ENCODE measurements at places on chromosomes 7 and 10.

DNA sequence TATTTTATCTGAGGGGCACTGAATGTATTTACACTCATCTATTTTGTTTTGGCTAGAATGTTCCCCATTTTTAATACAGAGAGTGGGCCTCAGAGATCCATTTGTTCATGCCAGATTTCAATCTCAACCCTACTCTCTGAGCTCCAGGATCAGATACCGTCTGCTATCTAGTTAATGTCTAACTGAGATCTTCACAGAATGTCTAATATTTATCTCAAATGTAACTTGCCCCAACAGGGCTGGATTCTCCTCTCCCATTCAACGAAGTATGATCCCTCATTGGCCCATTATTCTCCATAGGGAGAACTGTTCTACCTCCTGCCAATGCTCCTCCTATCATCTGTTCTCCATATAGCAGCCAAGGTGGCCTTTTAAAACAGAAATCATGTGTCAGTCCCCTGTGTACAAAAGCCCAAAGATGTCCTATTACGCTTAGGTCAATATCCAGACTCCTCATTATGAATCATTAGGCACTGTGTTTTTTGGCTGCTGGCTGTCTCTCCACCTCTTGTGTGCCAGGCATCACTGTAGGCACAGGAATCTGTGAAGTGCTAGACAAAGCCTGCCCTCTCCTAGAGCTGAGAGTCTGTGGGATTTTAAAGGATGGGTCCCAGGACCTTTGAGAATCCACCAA lies 169.3 kb upstream of the AGK start:
- no peak for DNase-seq

GRCh38 chr7:98249106-98249505 lies 2.9 kb downstream of the TECPR1 start:
- DNase-seq = peak; percentile 18

DNA sequence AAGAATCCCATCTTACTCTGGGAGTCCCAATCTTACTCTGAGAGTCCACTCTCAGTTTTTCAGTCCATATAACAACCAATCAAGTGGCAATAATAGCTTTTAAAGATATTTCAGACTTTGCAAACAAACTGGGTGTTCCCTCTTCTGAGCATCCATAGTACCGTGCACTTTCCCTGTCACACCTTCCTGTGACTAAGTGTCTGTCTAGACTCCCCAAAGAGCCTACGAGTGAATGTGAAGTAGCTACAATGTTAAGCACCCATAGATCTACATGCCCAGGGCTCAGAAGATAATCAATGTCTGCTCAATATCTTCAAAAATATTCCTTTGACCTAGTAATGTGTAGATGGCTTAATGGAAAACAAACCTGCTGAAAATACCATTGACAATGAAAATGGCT lies 95.6 kb upstream of the ASAH2 start:
- DNase-seq = no peak

- peak; percentile 53 for DNase-seq
These were observed 705.6 kb upstream of the GALNT17 start for GRCh38 chr7:70426249-70426880.

- DNase-seq = no peak
These were observed 110.8 kb downstream of the JAZF1 start for GRCh38 chr7:28069807-28070206.

DNA sequence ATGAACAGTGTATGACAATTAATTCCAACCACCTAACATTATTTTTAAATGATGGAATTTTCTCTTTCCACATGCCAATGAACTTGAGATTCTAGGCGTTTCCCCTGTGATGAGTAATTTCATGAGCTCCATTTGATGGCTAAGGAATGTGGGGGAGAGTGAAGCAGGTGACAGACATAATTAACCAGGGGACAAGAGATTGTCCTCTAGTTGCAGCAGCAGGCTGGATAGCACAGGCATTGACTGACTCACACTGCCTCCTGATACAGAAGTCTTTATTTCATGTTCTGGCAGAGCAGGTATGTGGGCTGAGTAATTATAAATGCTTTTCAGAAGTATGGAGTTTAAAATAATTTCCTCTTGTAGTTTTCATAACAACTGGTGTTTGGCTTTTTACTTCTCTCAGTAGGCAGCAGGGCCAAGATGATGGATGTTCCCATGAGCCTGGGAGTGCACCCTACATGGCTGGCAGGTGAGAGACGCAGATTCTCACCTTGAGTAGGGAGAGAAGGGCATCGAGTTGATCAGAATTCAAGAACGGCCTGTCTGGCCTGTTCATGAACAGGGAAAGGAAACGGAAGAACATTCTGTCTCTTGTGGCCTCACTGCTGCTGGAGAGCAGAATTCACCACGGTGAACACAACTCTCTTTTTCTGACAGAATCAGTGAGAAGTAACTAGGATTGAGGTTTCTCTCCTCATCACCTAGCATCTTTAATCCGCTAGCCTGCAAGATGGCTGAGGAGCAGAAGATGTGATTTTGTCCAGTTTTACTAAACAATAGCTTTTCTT lies 118.8 kb downstream of the AOAH start:
- no peak for DNase-seq

DNA sequence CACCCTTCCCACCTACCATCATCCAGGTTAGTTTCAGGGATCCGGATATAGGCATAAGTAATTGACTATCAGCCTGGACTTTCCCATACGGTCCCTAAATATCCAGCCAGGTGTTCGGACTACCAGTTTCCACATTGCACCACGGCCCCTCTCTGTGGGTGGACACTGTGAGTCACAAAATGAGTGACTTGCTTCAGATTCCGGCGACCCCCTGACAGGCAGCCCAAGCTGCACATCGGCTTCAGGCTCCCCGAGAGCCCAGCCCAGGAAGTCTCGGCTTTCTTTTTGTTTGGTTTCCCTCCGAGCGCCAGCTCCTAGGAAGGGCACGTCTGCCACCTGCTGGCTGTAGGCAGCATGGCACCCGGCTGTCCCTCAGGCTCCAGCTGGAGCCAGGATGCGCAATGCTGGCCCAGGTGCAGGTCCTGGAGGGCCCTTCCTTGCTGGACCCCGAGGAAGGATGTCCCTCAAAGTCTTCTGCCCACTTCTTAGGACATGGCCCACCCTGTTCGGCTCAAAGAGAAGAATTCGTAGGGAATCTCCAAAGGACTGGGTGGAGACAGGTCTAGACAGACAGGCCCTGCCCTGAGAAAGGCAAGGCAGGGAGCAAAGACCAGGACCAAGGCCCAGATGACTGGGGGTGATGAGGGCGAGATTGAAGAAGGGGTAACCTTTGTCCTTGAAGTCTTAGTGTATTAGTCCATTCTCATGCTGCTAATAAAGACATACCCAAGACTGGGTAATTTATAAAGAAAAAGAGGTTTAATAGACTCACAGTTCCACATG lies 10.6 kb downstream of the HABP2 start:
- DNase-seq = peak; percentile 82

DNA sequence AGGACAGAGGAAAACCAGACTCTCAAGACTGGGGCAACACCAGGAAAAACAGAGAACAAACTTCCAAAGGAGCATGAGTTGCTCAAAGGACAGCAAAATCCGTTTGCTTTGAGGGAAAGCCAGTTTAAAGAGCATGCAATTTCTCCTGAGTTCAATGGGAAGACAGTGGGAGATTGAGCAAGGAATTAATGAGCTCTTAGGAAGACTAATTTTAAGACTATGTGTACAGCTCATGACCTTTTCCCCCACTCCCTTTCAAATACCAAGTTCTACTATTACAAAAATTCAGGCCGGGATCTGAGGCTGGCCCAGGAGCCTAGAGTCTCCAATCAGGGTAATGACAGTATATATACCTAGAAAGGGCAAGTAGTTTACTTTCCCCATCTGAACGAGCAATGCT lies 79.2 kb downstream of the EPDR1 start:
- no peak for DNase-seq

DNA sequence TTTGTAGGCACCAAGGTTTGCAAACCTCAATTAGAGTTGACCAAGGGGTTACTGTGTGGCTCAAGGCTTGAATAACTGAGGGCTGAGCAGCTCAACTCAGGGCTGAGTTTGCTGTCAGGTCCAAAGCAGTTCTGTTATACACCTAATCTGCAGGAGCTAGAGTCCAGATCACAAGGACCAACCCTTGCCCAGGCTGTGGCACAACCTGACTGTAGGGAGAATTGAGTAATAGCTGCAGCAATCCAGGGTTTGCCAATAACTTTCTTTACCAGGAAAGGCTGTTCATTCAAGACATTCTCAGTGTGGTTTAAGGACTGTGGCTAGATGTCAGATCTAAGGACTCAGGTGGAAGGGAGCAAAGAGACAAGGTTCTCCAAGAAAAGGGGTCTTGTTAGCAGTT lies 115.6 kb upstream of the IMMP2L start:
- no peak for DNase-seq

- DNase-seq = no peak
These were observed 92.9 kb upstream of the STK17A start for GRCh38 chr7:43490016-43490415.

- no peak for DNase-seq
These were observed 163.3 kb downstream of the THSD7A start for GRCh38 chr7:11668727-11669126.

- peak; percentile 15 for DNase-seq
These were observed 7.9 kb downstream of the TBATA start for GRCh38 chr10:70777063-70777875.

- no peak for DNase-seq
These were observed 7.9 kb upstream of the TSPAN13 start for GRCh38 chr7:16745645-16746044.

- DNase-seq = peak; percentile 3
These were observed 29.3 kb upstream of the C10orf53 start for GRCh38 chr10:49649936-49650723.

DNA sequence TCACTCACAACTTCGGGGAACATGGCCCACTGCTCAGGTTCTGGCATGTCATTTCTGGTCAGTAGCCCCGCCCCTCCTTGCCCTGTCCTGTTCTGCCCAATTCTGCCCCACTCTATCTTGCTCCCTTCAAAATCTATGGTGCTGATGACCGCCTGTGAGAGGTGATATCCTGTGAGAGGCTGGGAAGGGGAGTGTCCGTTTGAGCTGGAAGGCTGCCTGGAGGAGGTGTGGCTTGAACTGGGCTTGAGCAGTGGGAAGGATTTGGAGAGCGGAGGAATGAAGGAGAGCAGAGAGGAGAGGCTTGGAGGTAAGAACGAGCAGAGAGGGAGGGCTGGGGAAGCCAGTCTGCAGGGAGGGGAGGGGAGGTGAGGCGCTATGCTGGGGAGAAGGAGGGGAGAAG lies 145.3 kb downstream of the RPS24 start:
- no peak for DNase-seq

DNA sequence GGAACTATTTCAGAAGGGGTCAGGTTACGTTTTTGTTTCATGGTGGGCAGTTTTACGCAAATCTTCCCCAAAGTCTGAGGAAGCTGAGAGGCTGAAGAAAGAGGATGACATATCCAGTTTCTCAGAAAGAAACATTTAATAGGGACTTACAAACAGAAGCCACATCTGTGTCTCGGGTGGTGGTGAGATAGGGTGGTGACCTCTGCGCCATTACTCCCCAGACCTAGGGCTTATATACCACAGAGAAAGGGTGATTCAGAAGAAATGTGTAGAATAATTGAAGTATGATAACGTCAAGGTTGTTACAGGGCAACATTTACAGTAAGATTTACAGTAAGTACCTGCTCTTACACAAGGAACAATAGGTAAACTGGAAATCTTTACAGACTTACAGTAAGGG lies 43.0 kb upstream of the RELN start:
- DNase-seq = no peak

DNA sequence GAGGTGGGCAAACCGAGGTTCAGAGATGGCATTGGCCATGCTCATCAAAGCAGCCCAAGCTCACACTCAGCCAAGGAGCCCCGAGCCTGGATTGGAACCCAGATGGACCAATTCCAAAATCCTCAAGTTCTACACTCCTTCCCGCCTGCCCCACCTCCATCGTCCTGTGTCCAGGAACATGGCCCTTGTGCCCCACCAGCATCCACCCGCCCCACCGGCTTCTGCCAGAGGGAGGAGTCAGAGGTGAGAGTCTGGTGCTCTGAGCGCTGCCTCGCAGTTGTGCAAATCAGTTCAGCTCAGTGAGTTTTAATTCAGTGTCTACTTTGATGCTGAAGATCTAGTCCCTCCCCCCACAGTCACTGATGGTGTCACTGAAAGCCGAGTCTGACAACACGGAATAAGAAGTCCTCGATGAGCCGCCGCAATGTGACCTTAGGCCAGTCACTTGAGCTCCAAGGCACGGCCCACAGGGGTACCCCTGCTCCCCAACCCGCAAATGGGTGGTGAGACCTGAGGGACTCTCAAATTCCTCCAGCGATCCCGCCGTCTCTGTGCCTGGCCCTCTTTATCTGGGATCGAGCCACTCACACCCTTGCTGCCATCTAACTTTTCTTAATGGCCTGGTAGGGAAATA lies 26.3 kb downstream of the PRKAG2 start:
- no peak for DNase-seq

- no peak for DNase-seq
These were observed 13.7 kb upstream of the WAPL start for GRCh38 chr10:86535132-86535882.

- no peak for DNase-seq
These were observed 13.9 kb downstream of the MGAM2 start for GRCh38 chr7:142125256-142125955.

DNA sequence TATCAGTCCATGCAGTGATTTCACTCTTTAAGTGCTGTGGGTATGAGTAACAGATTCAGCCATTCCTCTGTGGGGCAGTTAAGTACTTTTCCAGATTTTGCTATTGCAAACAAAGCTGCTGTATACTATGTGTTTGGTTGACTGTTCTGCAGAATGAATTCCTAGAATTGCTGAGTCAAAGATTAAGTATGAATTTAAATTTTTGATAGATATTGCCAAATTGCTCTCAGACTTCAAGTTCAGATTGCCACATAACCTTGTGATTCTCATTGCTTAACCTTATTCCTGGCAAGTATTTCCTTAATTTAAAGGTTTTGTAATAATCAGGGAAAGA lies 21.6 kb upstream of the SAR1A start:
- no peak for DNase-seq

DNA sequence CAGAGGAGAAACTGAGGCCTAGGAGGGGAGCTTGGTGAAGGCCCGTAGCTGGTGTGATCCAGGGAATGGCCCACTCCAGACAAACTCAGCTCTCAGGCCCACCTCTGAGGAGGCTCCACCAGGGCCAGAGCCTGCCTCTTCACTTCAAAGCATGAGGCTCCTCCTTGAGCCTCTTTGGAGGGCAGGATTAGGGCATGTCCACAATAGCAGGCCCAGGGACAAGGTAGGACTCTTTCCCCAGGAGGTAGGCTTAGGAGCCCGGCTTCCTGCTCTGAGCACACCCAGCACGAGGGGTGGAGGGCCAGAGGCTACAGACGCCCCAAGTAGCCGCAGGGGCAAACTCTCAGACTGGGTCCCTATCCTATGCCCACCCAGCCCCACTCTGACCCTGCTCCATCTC lies 164.6 kb upstream of the ZMIZ1 start:
- no peak for DNase-seq
